ENCODE measurements at places on chromosomes 1 and 21.

DNA sequence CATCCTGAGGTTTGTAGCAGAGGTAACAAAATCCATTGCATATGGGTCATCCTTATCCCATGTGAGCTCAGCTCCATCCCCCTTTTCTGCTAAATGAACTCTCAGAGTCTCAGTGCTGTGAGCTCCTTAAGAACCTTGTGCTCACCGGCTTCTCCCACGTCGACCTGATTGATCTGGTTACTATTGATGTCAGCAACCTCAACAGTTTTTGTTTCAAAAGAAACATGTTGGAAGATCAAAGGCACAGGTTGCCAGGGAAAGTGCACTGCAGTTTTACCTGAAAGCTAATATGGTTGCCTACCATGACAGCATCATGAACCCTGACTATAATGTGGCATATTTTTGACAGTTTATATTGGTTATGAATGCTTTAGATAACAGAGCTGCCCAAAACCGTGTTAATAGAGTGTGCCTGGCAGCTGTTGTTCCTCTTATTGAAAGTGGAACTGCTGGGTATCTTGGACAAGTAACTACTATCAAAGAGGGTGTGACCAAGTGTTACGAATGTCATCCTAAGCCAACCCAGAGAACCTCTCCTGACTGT is 131.4 kb downstream of the HS2ST1 start:
- DNase-seq = peak; percentile 39

- DNase-seq = no peak
These were observed 29.7 kb downstream of the CCDC185 start for GRCh38 chr1:223422911-223423310.

DNA sequence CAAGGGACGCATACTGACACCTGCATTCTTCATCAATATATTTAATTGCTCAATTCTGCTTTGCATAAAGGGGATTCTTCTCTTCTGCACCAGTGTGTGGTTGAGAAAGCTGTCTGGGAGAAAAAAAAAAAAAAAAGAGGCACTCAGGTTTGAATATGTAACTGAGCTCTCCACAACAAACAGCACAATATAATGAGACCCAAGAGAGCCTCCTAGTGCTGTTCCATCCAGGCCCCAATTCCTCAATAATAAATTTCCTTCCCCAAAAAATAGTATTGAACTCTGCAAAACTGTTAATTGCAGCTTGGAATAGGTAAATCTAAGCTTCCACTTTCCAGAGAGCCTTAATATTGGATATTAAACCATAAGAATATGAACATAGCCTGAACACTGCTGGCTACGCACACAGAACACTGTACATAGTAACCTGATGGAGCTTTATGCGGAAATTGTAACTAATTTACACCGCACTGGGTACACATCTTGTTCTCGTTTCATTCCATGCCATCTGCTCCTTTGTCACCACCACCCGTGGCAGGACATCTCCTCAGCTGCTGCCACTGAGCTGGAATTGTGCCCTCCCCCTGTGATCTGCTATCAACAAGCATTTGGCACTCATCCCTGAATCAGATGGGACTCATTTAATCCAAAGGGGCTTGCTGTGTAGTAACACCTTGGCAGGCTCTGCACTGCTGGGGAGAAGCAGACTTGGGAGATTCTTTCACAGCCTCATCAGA is 272.0 kb downstream of the HHIPL2 start:
- DNase-seq = no peak

- no peak for DNase-seq
These were observed 84.4 kb downstream of the RNF220 start for GRCh38 chr1:44489481-44489880.

DNA sequence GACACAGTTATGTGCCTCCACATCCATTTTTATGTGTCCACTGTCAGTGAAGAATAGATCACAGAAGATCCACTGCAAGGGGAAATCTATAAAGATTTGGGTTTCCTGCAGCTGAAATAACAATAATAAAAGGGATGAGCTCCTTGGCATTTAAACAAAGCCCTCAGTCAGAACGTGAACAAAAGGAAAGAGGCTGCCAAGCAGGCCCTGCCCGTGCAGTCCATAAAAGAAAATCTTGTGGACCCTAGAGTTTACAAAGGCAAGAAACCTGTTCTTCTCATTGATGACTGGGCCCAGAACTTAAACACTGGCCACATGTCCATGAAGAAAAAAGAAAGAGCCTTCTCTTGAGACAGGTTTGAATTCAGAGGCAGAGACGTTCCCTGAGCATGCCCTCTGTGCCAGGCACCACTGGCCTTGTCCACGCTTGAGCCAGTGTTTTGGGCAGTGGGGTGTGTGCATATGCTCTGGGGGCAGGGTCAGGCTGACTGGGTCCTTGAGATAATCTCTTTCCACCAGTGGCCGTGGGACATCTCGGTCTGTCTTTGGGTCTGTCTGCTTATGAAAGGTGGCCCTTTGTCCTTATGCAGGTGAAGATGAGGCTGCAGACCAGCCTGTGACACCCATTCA is 142.7 kb downstream of the HIVEP3 start:
- no peak for DNase-seq

DNA sequence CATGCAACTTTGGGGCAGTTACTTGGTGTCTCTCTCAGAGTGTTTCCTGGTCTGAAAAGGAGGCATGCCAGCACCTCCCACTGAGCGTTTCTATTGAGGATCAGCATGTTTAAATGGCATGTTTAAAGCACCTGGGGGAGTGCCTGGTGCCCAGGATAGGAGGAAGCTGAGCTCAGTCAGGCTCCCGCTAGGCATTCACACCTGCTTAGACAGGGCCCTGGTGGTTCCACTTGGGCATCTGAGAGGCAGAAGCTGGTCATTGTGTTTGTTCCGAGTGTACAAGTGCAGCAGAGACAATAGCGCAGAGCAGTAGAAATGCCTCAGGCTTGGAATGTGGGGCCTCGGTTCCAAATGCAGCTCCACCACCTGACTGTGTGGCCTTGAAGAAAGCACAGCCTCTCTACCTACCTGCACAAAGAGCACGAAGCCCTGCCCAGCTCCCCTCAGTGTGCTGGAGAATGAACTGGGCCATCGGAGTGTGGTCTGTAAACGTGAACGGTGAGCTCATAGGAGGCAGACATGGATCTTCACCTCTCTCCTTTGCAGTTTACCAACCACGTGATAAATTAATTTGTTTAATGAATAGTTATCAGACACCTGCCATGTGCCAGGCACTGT is 20.3 kb upstream of the TMEM222 start:
- no peak for DNase-seq

DNA sequence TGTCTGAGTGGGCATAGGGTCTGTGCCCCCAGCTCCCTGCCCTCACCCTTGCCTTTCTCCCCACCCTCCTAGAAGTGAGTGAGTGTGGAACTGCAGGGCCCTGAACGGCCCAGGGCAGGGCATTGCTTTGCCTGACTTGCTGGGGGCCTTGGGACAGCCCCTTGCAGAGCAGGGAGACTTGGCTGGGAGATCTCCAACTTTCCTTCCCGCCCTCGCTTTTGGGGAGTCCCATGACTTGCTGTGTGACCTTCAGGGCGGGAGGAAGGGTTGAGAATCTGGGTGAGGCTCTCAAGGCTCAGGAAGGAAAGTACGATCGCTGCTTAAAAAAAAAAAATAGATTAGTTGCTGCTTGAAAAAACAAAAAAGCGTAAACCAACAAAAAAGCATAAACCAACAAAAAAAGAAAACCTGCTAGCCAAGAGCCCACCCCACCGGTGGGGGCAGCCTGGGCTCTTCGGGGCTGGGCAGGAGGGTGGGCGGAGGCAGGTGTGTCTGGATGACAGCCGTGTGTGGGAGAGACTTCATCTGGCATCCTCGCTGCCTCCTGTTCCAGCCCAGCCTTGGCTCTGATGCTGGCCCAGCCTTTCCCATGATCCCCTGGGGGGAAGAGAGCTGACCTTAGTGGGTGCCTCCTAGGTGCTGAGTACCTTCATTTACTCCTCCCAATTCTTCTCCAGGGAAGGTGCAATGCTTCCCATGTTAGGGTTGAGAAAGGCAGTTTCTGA is 6.5 kb downstream of the NBL1 start:
- DNase-seq = no peak

- no peak for DNase-seq
These were observed 140.2 kb downstream of the MIS18A start for GRCh38 chr21:32138658-32139057.

GRCh38 chr1:64240206-64240605 is 36.8 kb downstream of the UBE2U start:
- no peak for DNase-seq

DNA sequence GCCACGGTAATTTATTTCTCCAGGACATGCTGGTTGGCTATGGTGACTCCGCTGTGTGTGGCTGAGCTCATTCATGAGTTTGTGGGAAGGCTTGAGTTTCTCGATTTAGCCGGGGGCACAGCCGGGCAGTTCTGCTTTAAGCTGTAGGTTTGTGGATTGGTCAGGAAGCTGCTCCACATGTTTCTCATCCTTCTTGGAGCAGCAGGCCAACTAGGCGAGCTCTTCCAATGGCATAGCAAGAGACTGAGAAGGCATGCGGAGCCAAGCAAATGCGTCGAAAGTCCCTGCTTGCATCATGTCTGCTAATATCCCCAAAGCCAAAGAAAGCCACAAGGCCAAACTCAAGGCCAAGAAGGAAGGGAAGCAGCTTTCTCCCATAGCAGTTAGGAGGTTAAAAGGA is 71.6 kb upstream of the GREM2 start:
- DNase-seq = no peak

- no peak for DNase-seq
These were observed 9.8 kb downstream of the OVGP1 start for GRCh38 chr1:111417755-111418154.

DNA sequence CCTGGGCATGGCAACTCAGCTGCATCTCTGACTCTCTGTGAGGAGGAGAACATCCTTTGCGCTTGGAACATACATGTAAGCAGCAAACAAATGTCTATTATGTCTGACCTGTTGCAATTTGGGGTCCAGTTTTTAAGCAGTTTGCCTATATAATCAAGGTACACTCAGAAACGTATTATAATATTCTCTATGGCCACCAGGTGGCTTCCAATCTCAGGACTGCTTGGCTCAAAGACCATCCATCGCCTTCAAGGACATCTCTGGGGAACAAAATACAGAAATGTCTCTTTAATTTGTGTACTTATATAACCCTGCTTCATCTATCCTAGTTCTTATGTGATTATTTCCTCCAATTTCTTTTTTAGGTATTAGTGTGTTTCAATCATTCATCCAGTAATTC is 227.2 kb downstream of the OLFM3 start:
- DNase-seq = no peak

DNA sequence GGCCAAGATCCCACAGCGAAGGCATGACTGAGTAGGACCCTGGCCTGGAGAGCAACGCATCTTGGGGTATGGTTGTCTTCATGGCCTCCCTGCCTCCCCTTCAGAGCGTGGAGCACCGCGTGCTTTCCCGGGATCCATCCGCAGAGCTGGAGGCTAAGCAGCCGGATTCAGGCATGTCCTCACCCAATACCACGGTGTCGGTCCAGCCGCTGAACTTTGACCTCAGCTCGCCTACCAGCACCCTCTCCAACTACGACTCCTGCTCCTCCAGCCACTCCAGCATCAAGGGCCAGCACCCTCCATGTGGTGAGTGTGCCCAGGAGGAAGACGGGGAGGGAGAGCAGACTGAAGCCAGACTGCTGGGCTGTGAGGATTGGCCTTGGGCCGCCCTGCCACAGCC is 19.8 kb downstream of the ESPN start:
- DNase-seq = no peak

DNA sequence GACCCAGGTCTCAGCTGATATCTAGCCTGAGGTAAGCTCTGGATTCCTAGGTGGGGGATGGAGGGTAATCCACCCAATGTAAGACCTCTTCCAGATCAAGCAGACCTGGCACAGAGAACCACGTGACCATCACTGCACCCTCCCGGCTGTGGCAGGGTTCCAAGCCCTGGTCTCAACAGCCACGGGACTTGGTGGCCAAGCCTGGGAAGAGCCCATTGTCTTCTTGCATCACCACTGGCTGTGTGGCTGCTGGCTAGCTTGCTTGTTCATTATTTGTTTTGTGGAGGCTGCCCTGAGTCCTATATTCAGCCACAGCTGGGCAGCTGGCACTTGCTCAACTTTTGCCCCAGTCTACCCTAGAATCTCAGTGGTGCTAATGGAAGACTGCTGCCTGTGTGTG is 24.1 kb upstream of the NFASC start:
- no peak for DNase-seq

DNA sequence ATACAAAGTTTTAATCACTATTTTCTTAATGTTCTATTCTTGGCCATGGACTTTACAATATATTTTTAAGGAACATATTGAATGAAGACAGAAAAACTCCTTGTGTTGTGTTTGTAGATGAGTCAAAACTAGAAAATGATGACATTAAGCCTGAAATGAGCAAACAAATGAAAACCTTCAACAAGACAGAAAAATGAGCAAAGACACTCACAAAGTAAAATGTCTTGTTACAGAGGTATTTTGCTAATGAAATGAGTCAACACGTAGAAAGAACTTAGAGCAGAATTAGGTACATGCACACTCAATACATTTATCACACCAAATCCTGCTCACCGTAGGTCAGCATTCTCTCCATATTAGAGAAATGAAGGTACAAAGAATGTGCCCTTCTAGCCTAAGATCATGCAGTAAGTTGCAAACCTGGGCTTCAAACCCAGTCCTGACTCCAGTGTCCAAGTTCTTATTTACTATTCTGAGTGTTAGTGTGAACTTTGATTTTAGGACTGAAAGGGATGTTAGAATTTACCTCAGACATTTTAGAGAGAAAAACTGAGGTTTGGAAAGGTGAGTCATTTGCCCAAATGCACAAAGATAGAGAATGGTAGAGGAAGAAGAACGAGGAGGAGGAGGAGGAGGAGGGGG is 133.9 kb upstream of the SGIP1 start:
- DNase-seq = no peak

DNA sequence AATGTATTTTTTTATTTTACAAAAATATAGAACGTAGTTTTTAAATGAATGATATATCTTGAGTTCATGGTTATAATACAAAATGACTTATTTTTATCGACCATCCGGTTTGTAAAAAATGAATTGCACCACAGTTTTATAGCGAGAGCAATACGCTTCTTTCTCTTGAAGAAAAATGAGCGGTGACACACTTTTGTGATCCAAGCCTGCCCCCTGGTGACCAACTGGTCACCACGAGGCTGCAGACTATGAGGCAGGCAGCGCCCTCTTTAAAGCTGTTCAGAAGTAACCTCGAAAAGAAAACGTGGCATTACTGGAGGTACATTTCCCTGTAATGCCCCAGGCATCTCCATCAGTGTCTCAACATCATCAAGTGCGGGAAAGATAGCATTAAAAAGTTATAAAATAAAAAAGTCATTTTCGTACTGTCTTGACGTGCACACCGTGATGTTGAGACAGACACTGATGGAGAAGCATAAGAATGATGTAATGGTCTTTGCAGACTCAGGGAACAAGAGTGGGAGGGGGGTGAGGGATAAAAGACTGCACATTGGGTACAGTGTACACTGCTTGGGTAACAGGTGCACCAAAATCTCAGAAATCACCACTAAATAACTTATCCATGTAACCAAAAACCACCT is 734.2 kb upstream of the ADAMTS5 start:
- peak; percentile 14 for DNase-seq
